NCI-H748 treated with DMSO at 0.1 percent for 48 hours (cell line): ENCODE measurements at places on chromosomes 7 and 10.

DNA sequence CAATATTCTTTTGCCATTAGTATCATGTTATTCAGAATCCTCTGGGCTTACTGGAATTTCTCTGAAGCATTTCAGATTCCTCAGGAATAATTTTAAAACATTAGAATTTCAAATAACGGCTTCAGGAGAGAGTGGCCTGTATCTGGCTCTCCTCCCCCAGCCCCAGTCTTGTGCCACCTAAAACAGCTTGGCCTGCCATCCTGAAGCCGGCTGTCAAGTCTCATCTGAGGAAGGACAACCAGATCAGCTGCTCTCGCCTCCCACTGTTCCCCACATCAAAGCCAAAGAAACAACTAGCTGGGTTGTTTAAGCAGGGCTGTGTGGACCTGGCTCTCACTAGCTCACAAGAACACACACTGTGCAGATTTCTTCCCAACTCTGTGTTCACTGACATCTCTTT, 178.2 kb downstream of the FGFR2 start:
- DNase-seq: no peak

- DNase-seq: no peak
Observed at GRCh38 chr10:4623757-4624420, 202.1 kb upstream of the AKR1E2 start.

- no peak for DNase-seq
Observed at GRCh38 chr7:47757921-47758411, 176.1 kb upstream of the TNS3 start.

DNA sequence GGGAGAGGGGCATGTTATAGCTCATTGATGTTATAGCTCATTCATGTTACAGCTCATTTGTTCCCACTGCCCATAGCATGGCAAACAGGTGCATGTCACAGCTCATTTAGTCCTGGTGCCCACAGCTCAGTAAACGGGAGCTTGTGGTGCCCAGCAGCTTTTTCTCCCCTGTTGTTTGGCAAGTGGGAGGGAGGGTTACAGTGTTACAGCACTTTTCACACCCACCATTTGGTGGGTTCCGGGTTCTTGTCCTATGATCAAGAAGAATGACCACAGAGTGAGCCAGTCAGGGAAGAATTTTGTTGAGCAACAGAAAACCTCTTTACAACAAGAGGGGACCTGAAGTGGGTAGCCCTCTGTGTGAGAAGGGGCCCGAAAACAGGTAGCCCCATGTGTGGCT, 162.8 kb upstream of the CSTF2T start:
- DNase-seq: no peak

GRCh38 chr7:44151956-44152355, 10.8 kb upstream of the MYL7 start:
- no peak for DNase-seq

- DNase-seq: no peak
Observed at GRCh38 chr10:52100011-52100547, 214.0 kb upstream of the DKK1 start.

DNA sequence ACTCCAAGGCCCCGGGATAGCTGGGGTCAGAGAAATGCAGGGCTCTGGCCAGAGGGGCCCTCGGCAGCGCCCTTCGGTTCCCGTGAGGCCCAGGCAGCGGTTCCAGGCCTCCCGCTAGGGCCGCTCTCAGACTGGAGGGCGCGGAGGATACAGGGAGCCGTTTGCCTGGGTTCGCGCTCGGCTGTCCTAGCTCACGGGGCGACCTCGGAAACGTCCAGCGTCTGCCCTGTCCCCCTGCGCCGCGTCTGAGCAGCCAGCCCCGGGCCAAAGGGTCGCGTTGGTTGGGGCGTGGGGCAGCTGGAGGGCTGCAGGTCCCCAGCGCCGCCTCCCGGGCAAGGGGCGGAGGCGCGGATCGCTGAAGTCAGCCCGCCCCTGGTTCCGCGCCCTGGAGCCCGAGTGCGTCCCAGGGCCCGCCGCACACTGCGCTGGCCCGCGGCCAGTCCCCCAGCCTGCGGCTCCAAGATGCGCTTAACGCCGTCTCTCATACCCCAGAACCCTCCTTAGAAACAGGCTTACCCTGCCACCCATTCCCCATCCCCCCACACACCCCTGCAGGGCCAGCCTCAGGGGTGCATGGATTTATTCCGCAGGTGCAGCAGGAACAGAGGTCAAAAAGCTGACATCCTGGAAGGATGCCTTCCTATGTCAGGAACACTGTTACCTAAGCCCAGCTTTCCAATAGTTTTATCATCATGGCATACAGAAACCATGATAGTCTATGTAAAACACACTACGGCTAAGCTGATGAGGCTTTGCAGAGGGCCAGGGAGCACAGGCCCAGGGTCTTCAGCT, 22.1 kb upstream of the OPN4 start:
- DNase-seq: no peak

- DNase-seq: no peak
Observed at GRCh38 chr7:151687523-151688235, 168.0 kb upstream of the RHEB start.

GRCh38 chr10:114472877-114473253, 68.6 kb upstream of the AFAP1L2 start:
- DNase-seq: peak; percentile 55

DNA sequence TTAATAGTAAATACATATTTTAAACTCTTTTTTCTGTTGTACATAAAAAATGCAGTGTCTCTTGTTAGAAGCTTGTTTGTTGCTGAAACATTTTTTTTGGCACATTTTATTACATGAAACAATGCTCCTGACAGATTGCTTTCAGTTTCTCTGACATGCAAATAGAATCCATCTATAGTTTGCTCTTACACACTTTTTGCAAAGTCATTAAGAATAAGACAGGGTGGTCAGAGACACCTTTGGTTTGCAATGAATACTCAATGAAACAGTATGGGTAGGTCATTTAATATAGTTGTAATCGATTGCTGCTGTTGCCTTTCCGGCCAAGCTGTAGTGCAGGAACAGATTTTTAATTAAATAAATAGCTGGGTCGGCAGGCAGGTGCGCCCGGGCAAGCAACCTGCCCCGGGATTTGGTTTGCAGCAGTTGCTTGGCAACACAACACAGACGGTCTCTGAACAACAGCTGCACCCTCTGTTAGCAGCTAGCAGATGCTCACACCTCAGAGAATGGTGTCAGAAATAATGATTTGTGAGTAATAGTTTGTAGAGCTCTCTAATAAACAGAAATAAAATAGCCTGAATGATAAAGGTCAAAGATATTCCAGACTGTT, 115.7 kb upstream of the CACNA2D1 start:
- peak; percentile 96 for DNase-seq

- DNase-seq: no peak
Observed at GRCh38 chr7:142880876-142881505, 4.6 kb downstream of the TRPV6 start.

- DNase-seq: no peak
Observed at GRCh38 chr7:76073335-76073990, 25.6 kb downstream of the MDH2 start.

DNA sequence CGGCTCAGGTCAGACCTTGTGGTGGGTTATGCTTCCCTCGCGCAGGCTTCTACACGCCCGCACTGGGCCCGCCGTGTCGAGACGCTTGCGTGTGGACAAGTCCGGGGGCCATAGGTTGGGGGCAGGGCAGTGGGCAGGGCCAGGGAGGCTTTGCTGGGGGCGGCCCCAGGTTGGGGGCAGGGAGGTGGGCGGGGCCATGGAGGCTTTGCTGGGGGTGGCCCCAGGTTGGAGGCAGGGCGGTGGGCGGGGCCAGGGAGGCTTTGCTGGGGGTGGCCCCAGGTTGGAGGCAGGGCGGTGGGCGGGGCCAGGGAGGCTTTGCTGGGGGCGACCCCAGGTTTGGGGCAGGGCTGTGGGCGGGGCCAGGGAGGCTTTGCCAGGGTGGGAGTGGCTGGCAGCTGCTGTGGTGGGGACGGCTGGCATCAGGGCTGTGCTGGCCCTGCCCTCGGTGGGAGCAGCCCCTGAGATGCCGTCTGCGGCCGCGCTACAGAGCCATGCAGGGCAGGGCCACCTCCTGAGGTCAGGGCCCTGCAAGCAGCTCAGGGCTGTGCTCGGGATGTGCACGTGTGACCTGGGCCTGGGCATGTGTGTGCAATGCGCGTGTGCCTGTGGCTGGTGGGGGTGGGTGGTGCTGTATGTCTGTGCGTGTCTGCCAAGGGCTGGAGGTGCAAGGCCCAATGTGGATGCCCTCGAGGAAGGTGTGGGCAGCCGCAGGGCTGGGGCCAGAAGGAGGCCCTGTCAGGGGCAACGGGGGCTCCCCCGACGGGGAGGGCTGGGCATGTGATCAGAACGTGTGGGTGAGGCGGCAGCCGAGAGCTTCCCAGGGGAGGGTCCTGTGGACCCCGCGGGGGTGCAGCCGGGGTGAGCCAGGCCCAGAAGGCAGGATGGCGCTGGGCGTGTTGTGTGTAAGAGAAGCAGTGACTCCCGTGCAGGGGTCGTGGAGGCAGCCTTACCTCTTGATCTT, 72.5 kb upstream of the NKX6-2 start:
- no peak for DNase-seq

- no peak for DNase-seq
Observed at GRCh38 chr10:50480054-50481007, 143.4 kb downstream of the SGMS1 start.

GRCh38 chr7:52257890-52258289, 777.5 kb upstream of the POM121L12 start:
- no peak for DNase-seq

- no peak for DNase-seq
Observed at GRCh38 chr7:45968856-45969541, 47.9 kb upstream of the IGFBP3 start.

DNA sequence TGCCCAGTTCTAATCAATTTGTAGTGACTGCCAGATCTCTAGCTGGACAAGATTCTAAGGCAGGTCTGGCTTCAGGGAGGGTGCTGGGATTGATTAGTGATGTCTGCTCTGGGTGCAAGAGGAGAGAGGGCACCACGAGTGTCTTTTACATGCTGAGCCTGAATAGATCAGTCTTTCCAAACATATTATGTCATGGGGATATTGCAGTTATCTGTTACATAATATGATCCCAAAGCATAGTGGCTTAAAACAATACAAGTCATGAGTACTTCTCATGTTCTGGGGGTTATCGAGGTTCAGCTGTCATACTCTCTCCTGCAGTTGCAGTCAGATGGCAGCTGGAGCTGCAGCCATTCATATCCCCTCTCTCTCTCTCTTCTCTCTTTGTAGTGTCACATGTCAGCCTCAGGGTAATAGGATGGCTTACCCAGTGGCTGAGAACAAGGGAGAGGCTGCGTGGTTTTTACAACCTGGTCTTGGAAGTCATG, 26.0 kb downstream of the SLC29A3 start:
- DNase-seq: no peak

DNA sequence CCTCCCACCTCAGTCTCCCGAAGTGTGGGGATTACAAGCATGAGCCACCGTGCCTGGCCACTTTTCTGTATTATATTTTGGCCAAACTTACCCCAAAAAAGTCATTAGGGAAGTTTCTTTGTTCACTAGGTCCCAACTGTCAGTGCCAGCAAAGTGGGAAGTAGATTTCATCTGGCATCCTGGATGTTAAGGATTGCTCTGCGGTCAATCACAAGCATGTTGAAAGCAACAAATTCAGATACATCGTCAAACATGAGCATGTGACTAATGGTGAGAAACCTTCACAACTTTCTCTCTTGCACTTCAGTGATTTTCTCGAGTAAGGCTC, 14.3 kb upstream of the LRRC17 start:
- DNase-seq: no peak

DNA sequence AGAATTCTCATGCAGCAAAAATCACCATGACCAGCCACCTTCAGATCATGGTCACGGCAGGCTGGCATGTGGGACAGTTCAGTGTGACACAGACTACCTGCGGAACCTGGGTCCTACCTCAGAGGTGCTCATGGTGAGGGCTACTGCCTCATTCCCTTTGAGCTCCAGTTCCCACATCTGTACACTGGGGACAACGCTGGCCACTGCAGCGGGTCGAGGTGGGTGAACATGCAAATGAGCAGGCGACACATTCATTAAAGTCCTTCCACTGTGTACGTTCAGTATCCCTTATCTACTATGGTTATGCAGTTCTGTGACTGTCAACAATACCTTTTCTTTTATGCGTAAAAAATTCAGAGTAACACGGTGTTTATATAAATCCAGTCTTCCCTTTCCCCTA, 218.7 kb upstream of the AOAH start:
- DNase-seq: no peak

DNA sequence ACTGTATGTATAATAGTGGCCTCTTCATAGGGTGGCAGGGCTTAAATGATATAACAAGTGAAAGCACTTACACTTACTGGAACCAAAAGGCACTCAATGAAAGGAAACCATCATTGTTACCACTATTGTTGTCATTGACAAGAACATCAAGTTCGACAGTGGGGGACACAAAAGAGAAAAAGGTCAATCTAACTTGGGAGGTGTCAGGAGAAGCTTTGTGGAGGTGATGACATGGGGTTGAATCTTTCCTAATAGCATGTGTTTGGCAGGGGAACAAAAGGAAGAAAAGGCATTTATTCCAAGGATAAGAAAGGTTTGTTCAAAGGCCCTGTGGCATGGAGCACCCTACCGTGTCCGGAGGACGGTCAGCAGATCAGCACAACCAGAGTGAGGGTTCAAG, 18.2 kb upstream of the ENO4 start:
- no peak for DNase-seq

DNA sequence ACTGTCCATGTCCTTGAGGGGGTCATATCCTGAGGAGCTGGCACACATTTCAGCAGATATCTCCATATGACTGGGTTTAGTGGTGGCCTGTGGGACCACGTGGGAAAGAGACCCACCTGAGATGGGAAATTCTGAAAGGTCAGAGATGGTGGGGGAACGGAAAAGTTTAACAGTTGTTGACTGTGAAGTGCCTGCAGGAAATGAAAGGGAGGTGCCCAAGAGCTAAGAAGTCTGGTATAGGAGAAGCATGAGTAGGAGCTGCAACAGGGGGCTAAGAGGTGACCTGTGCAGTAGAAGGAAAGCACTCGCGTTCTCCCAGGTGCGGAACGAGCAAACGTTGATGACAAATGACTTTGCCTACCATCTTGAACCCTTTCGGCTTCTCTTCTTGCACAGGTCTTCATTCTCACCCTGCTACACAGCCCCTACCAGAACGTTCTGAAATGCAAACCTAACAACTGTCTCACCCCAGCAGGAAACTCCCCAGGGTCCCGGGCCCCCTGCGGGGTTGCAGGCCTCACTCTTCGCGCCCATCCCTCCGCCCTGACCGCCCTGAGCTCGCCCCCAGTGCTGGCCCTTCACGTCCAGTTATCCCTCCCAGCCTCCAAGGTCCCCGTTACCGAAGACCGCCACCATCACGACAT, 9.8 kb upstream of the FXYD4 start:
- DNase-seq: no peak

- no peak for DNase-seq
Observed at GRCh38 chr10:131677671-131678070, 223.1 kb upstream of the PPP2R2D start.
